ENCODE measurements at places on chromosomes 1 and 21. TPM values are rescaled to one million over a fixed set of nuclear protein-coding genes. Genes with fewer than 3 reads are reported as not detected.

Gene PGLYRP4
- total RNA-seq, result not detected

Gene FCER1G
- 0.29 TPM for total RNA-seq

Gene TLR5
- total RNA-seq, result 0.88 TPM

Gene STYXL2
- total RNA-seq, result not detected

Gene VWA5B1
- total RNA-seq, result not detected

Gene CR1
- total RNA-seq, result under 0.01 TPM

Gene STMN1
- total RNA-seq, result 35.1 TPM

Gene A3GALT2
- total RNA-seq, result under 0.01 TPM

Gene ICOSLG
- total RNA-seq, result 0.29 TPM

Gene NKAIN1
- not detected for total RNA-seq

Gene CD247
- not detected for total RNA-seq

Gene CNR2
- not detected for total RNA-seq

Gene GPR25
- total RNA-seq, result not detected

Gene HMCN1
- 178 TPM for total RNA-seq

Gene FAM72A
- total RNA-seq, result 2.2 TPM

Gene WNT3A
- not detected for total RNA-seq

Gene PLA2G4A
- total RNA-seq, result 12.3 TPM

Gene HEYL
- under 0.01 TPM for total RNA-seq

Gene AZIN2
- total RNA-seq, result 18.8 TPM

Gene VSIG8
- not detected for total RNA-seq

Gene FCRL4
- not detected for total RNA-seq

Gene NES
- total RNA-seq, result 1.5 TPM

Gene LCE1E
- total RNA-seq, result not detected

Gene ETV3L
- total RNA-seq, result not detected

Gene TPTE
- not detected for total RNA-seq

Gene MMEL1
- under 0.01 TPM for total RNA-seq

Gene FCGR1A
- not detected for total RNA-seq

Gene KLF17
- total RNA-seq, result 0.36 TPM

Gene PERM1
- total RNA-seq, result not detected

Gene SELENBP1
- total RNA-seq, result 28.3 TPM

Gene PLPPR4
- 1.5 TPM for total RNA-seq

Gene PTPRU
- total RNA-seq, result 9.4 TPM

Gene G0S2
- total RNA-seq, result 11.2 TPM

Gene FAM177B
- not detected for total RNA-seq

Gene UBASH3A
- total RNA-seq, result not detected

Gene PIGV
- total RNA-seq, result 19.2 TPM

Gene OR2T35
- not detected for total RNA-seq

Gene GJA8
- not detected for total RNA-seq

Gene GBP1
- 23.9 TPM for total RNA-seq

Gene HCN3
- total RNA-seq, result 2.9 TPM

Gene SRSF4
- total RNA-seq, result 30.4 TPM

Gene MPL
- not detected for total RNA-seq

Gene RNU1-4
- total RNA-seq, result under 0.01 TPM

Gene C1orf53
- 6.5 TPM for total RNA-seq

Gene AIRE
- not detected for total RNA-seq

Gene RXFP4
- not detected for total RNA-seq

Gene TSPEAR
- not detected for total RNA-seq

Gene UTS2
- 0.29 TPM for total RNA-seq

Gene LRRC71
- 0.59 TPM for total RNA-seq

Gene PPP1R15B
- 23.9 TPM for total RNA-seq

Gene DISC1
- 10.3 TPM for total RNA-seq

Gene PKP1
- total RNA-seq, result under 0.01 TPM

Gene GNG4
- total RNA-seq, result under 0.01 TPM

Gene HLX
- total RNA-seq, result 9.0 TPM

Gene THEM5
- not detected for total RNA-seq

Data from osteoblast (primary cell).